EH (cell line): ENCODE measurements at places on chromosomes 3 and 15.

DNA sequence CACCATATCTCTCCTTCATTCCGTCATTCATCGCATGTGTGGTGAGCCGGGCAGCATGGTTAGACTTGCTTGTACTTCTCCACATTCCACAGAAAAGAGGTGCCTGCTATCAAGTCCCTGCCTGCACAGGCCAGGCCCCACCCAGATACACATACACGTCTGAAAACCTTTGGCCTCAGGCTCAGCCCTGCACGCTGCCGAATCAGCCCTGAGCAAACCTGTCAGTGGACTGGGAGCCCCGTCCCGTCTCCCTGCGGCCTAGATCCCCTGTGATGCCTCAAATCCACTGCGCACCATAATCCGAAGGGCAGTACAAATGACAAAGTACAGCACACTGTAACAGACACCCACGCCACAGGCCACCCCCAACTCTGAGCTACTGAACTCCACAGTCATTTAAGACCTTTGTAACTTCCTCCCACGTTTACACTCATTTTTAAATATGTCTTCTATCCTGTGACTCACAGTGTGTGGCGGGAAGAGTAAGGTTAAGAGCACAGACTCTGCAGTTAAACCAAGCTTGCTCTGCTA, 67.1 kb downstream of the MB21D2 start:
- peak; percentile 77 for DNase-seq

DNA sequence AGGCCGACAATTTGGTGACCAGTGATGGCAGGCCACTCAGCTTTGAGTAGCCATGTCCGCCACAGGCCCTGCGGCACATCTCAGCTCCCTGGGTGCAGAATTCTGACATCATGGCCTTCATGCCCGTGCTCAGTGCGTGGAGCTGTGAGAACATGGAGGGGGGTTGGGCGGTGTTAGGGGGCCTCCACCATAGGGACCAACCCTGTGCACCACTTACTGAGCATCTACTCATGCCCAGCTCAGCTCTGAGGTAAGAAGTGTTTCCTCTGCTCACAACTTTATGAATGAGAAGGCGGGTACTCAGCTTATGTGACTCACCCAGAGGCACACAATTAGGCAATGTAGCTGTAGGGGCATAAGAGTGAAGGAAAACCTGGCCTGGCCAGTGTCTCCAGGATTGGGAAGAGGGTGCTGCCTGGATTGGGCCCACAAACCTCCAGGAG, 10.5 kb downstream of the ACOX2 start:
- DNase-seq = peak; percentile 92

DNA sequence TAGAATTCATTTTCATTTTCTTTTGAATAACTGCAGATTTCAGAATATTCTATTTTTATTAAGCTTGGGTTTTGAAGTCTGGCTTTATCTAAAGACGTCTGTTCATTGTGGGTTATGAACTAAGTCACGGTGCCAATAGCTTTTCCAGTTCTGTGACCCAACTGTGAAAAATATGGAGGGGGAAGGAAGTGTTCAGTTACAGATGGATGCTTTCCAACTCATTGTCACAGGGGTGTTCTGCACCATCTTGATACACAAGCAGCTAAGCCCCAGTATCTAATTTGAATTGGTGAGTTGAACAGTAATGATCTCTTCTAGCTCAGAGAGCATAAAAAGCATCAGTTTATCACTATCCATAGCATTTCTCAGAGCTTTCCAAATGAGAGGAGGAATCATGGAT, 710.6 kb downstream of the EDEM1 start:
- DNase-seq = no peak

GRCh38 chr15:73628976-73629797, 4.0 kb downstream of the NPTN start:
- DNase-seq = no peak

- DNase-seq = no peak
Observed at GRCh38 chr3:148958696-148959095, 32.6 kb upstream of the GYG1 start.

- DNase-seq = no peak
Observed at GRCh38 chr15:23578521-23579150, 13.2 kb downstream of the MKRN3 start.

DNA sequence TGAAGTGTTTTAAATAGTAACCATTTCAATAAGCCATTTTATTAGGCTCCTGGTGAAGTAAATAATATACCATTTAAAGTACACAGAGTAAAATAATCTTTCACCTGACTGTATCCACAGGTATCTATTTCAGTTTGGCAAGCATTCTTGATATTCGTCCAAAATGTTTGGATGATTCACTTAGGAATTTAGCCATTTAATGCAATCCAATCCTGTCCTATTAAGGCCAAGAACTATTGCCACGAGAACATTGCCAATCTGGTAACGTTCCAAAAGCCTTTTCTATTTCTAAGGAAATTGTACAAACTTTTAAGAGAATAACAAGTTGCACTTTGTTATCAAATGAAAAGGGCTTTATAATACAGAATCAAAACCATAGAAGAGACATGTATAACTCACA, 209.8 kb upstream of the THRB start:
- DNase-seq = peak; percentile 9

- peak; percentile 89 for DNase-seq
Observed at GRCh38 chr3:136473716-136474326, 223.7 kb downstream of the PCCB start.

- DNase-seq = peak; percentile 5
Observed at GRCh38 chr3:146625186-146625775, 20.1 kb upstream of the PLSCR5 start.

- no peak for DNase-seq
Observed at GRCh38 chr3:140265302-140265701, 330.3 kb downstream of the CLSTN2 start.

DNA sequence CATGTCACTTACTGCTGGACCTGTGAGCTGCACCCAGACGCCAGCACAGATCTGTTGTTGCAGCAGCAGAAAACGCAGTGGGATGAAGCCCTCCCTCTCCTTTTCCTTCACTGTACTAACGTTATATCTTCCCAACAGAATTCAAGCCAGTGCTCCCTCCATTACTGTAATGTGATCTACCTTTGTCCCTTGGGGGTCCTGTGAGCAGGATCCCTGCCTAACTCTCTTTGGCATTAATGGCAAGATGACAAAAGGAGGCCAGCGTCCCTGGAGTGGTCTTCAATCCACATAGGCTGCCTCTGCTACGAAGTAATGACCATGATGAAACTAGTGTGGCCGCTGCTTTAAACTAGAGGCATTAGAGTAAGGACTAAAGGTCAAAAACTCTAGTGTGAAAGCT, 69.3 kb upstream of the SOX14 start:
- no peak for DNase-seq

DNA sequence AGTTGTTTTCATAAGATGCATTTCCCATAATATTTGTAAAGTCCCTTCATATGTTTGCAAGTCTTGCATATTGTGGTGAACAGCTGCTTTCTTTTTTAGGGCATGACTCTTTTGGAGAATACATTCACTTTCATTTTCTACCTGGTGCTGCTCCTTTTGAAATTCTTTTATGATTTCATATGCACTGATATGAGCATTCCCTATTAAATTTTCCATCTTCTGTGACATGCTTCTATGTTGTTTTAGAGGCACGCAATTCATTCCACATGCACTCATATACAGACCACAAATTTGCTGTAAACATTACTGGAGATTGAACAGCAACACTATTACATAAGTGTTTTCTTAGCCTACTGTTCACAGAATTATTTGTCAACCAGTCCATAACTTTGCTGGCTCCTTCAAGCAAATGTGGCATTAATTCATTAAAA, 92.8 kb upstream of the TNFSF10 start:
- peak; percentile 4 for DNase-seq

- DNase-seq = no peak
Observed at GRCh38 chr3:86029590-86029989, 961.4 kb downstream of the VGLL3 start.

- DNase-seq = no peak
Observed at GRCh38 chr15:101536166-101536874, 46.8 kb upstream of the PCSK6 start.

DNA sequence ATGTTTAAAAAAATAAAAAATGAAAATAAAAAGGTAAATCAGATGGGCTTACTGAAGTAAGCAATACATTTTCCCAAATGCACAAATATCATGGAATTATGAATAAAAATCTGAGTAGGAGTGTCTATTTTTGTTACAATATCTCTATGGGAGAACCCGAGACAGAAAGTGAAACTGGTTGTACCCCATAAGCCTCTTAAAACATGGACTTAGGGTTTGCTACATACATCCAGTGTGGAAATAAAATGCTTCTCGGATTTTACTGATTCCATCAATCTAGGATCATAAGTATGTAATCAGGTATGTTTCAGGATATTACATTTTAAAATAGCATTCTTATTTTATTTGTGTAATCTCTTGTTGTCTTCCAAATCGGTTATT, 177.8 kb upstream of the CDIN1 start:
- DNase-seq = no peak

GRCh38 chr3:55720614-55721013, 233.5 kb upstream of the WNT5A start:
- peak; percentile 75 for DNase-seq
